ENCODE measurements at places on chromosomes 6 and 20.
A peak's percentile ranks its signal among the peaks of the same experiment; 100 is the strongest.

DNA sequence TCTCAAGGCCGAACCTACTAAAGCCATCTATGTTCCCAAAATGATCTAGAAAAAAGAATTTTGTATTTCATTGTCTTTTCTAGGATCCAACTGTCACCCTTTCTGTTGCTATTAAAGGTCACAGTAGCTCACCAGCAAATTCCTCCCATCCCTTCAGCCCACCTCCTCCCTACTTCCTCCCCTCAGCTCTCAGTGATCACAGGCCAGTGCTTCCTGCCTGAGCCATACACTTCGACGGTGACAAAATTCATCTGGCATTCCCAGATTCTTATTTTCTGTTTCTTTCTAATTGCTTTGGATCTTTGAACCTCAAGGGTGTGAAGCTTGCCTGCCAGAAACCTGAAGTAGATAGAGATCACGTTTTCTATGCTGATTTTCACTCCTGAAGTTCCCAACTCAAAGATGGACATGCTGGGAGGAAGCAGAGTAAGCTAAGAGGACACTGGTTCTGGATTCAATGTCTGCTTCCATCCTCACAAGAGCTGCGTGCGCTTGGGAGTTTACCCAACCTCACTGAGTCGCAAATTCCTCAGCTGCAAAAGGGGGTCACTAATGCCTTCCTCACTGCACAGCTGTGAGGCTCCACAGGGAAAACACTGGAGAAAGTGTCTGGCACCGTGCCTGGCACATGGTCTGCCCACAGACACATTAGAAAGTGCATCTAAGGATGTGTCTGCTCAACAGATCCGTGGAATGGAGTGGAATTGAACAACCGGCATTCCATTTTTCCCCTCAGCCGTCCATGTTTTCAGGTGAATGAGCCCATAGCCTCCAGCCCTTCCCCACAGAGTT, 34.5 kb downstream of the MDGA1 start:
- DNase-seq: no peak

- DNase-seq: no peak
Measured at GRCh38 chr6:157728183-157728881, 94.7 kb upstream of the SNX9 start.

DNA sequence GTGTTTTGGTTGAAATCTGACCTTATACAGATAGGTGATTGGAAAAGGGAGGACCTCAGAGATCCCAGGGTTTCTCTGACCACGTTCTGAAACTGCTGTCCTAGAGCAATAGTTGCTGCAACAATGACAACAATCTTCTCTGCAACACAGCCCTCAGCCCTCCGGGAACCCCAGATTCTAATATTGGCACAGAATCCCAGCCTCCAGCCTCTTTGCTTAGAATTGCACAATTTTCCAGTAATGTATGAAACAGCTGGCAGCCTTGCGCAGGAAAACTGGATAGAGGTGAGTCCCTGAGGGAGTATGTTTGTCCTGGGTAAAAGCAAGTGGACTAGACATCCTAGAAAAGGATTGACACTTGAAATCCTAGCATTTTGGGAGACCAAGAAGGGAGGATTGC, 30.4 kb upstream of the PNRC1 start:
- DNase-seq: peak; percentile 91

- peak; percentile 68 for DNase-seq
Measured at GRCh38 chr6:138815797-138816528, 20.1 kb downstream of the ECT2L start.

- no peak for DNase-seq
Measured at GRCh38 chr6:39273406-39273821, 40.8 kb downstream of the KCNK17 start.

GRCh38 chr6:156988276-156989158, 211.3 kb downstream of the ARID1B start:
- DNase-seq: no peak

DNA sequence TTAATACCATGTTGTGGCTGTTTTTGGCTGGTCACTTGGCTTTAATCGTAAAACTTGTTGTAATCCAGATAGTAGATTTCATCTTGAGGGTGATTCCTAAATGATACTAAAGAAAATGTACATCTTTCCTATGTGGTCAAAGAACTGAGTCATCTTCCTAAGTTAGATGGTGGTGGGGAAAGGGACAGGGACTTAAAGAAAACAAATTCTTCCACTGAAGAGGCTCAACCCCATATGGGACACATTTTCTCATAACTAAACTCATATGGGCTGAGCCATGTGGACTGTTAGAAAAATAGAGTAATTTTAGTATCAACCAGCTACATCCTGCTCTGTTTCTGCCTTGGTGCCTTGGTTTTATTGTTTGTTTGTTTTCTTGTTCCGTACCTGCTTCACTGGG, 155.8 kb downstream of the TSHZ2 start:
- no peak for DNase-seq

DNA sequence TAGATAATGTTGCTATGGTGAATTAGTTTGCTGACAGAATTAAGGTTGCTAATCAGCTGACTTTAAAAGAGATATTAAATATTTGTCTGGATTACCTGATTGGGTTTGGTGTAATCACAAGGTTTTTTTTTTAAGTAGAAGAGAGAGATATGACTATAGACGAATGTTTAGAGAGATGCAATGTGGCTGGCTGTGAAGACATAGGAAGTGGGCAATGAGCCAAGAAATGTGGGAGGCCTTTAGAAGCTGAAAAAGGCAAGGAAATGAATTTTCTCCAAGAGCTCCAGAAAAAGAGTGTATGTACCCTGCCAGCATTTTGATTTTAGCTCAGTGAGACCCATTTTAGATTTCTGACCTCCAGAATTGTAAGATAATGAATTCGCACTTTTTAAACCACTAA, 598.3 kb downstream of the PKHD1 start:
- no peak for DNase-seq

DNA sequence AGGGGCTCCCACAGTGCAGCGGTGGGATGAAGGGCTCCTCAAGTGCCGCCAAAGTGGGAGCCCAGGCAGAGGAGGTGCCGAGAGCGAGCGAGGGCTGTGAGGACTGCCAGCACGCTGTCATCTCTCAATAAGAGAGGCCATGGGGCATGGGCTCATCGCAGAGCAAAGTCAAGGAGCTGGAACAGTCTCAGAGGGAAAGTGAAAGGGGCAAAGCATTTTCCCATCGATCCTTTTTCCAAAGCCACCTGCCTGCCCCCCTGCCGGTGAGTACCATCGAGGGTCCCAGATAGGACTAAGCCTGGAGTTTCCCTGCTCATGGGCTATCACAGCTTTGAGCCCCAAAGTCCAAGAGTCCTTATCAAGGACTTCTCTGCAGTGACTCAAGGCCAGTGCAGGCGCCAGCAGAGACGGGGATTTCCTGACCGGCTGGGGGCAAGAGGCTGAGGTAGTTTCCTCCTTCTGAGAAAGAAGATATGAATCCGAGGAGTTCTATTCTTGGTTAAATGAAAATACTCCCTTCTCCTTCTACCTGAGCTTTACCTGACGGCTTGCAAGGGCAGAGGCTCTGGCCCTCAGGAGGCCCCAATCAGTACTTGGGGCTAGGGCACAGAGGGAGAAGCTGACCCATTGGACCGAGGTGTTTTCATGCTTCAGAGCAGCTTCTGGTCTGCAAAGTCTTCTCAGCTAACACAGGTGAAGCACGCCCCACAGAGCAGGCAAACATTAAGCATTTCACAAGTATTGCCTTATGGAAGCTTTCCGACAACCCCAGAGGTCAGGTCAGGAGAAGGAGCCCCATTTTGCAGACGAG, 22.6 kb downstream of the ETV7 start:
- no peak for DNase-seq

DNA sequence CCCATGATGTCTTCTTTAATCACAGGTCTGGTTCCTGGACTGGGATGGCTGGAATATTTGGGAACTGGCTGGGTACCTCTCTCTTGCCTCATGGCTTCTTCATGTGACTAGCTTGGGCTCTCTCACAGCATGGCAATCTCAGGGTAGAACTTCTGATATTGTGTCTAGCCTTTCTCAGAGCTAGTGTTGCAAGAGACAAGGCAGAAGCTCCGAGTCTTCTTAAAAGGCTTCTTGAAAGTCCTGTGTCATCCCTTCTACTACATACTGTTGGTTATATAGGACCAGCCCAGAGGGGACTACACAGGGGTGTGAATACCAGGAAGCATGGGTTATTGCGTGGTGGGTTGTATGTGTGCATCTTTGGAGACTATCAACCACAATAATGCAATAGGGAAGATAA, 23.3 kb downstream of the BCAS1 start:
- no peak for DNase-seq

DNA sequence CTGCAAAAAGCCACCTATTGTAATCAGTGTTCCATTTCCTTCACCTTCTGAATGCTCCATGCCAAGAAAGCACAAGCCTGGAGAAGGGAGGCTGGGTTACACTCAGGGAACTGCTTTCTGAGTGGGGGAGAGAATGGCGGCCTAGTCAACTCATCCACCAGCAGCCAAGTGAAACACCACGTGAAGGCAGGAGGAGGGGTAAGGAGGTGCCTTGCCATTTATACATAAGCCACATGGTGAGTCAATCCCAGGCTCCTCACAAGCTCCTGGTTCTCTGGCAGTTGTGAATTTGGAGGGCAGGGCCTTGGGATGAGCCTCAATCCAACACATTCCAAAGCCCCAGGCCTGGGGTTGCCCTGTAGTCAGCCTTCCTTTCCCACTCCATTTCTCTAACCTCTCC, 149.4 kb downstream of the CD24 start:
- no peak for DNase-seq

GRCh38 chr6:35378261-35378660, 35.9 kb downstream of the PPARD start:
- DNase-seq: no peak

DNA sequence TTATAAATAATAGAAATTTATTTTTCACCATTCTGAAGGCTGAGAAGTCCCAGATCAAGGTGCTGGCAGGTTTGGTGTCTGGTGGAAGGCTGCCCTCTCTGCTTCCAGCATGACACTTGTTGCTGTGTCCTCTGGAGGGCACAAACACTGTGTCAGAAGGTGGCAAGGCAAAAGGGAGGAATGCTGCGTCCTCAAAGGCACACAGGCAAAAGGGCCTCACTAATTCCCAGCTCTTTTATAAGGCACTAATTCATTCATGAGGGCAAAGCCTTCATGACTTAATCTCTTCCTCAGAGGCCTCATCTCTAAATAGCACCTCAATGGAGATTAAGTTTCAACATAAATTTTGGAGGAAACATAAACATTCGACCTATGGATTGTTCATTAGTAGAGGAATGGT, 209.5 kb upstream of the SMLR1 start:
- no peak for DNase-seq

- DNase-seq: peak; percentile 2
Measured at GRCh38 chr6:160634706-160635105, 29.4 kb downstream of the LPA start.

DNA sequence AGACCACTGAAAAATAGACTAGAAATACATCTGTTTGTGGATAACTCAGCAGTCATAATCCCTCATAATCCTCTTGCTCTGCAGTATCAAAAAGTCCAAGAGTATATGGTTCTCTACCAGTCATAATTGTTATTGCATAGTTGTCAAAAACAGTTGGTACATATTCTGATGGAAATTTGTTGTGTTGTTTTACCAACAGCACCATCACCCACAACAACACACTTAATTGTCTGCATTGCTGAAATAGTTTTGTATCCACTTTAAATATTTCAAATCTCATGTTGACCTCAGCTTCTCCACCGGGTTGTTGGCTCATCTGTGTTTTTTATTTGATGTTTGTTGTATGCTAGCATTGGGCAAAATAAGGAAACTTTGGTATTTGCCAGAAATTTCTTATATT, 39.4 kb downstream of the ITCH start:
- peak; percentile 18 for DNase-seq

DNA sequence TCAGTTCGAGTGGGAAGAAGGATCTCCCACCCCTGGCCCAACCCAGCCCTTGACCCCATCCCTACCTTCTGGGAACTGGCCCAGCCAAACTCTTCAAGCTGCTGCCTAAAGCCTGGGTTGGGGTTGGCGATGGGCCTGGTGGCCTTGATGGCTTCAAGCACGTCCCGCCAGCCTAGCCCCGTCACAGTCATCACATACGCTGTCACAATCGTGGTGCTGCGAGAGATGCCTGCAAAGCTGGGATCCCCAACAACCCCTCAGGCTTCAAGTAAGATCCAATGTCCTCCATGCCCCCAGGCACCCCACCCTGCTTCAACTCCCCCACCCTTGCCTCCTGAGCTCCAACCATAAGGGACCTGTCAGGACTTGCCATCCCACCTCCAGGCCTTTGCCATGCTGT, 7.8 kb downstream of the DUSP15 start:
- DNase-seq: no peak

- DNase-seq: no peak
Measured at GRCh38 chr6:33993653-33994471, 152.0 kb downstream of the GRM4 start.

GRCh38 chr20:63658749-63659187, 656 bp downstream of the RTEL1 start:
- DNase-seq: peak; percentile 60

GRCh38 chr20:51220293-51220706, 197.4 kb upstream of the KCNG1 start:
- DNase-seq: no peak

DNA sequence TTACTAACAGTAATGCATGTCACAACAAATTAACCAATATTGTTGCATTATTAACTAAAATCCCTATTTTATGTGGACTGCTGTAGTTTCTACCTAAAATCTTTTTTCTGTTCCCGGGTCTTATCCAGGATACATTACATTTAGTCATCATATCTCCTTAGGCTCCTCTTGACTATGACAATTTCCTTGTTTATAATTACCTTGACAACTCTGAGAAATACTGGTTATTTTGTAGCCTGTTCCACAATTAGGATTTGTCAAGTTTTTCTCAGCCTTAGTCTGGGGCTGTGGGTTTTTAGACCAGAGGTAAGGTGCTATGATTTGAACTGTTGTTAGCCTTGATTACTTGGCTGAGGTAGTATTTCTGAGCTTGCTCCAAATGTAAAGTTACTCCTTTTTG, 3.7 kb downstream of the FBXO5 start:
- no peak for DNase-seq

DNA sequence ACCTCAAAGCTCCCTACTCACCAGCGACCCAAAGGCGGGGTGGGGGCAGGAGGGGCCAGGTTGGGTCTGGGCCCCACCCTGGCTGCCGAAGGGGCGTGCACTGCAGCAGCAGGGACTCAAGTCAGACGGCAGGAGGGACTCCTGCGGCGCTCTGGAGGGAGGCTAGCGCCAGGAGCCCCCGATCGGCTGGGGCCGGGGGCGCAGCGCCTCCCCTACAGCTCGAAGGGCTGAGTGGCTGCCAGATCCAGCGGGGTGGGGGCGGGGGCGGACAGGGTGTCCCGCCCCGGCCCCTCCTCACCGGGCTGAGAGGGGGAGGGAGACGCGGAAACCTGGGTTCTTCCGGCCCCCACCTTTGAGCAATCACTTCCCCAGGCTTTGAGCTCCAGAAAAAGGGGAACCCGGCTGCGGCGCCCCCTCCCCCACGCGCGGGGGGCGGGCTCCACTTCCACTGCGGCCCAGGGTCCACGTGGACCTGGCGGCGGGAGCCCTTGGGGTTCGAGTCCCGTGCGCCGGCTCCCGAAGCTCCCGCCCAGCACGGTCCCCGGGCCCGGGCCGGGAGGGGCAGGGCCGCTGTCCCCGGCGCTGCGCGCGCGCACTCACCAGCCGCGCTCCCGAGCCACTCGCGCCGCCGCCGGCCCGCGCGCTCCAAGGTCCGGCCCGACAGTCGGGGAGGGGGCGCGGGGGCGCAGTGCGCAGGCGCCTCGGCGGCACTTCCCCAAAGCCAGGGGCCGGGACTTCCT, at the start of gene RGS19:
Gene RGS19 (minus strand): TSS at position 246 of the 740 bp plus-strand sequence. CDS start 2,632 bp downstream, outside the sequence.
- peak; percentile 74 for DNase-seq

All from fibroblast of gingiva (primary cell).